ENCODE measurements at places on chromosomes 13 and 19. TPM values are rescaled to one million over a fixed set of nuclear protein-coding genes. Genes with fewer than 3 reads are reported as not detected.

The ODAD3 gene
- total RNA-seq: 0.49 TPM

The MBD3L5 gene
- total RNA-seq: not detected

The FSD1 gene
- total RNA-seq: 0.84 TPM

The NTN5 gene
- total RNA-seq: 0.96 TPM

The TMEM147 gene
- 52.2 TPM for total RNA-seq

The PINLYP gene
- total RNA-seq: 8.2 TPM

The ICAM5 gene
- total RNA-seq: 2.5 TPM

The SLC15A1 gene
- total RNA-seq: not detected

The TMEM238 gene
- 0.94 TPM for total RNA-seq

The UBL3 gene
- total RNA-seq: 29.4 TPM

The SMIM44 gene
- total RNA-seq: not detected

The LRRC25 gene
- 15.6 TPM for total RNA-seq

The MICU2 gene
- 27.5 TPM for total RNA-seq

The RINL gene
- total RNA-seq: 3.3 TPM

The GGN gene
- 3.3 TPM for total RNA-seq

The CABP5 gene
- not detected for total RNA-seq

The NANOS3 gene
- total RNA-seq: 1.0 TPM

The CEACAM4 gene
- total RNA-seq: 1.8 TPM

The OR7A5 gene
- not detected for total RNA-seq

The ZSCAN18 gene
- 58.6 TPM for total RNA-seq

The NCAN gene
- total RNA-seq: not detected

The C5AR2 gene
- 8.0 TPM for total RNA-seq

The S1PR4 gene
- total RNA-seq: 2.4 TPM

The KIR3DL2 gene
- not detected for total RNA-seq

The KCNN4 gene
- total RNA-seq: 4.3 TPM

The ZNF723 gene
- total RNA-seq: not detected

The FRY gene
- total RNA-seq: 328 TPM

The PPP1R15A gene
- 182 TPM for total RNA-seq

The RXFP2 gene
- total RNA-seq: not detected

The ZNF737 gene
- total RNA-seq: 6.9 TPM

The SERP2 gene
- total RNA-seq: 3.4 TPM

The SBSN gene
- total RNA-seq: not detected

The ZNF132 gene
- total RNA-seq: 5.4 TPM

The SPART gene
- total RNA-seq: 74.7 TPM

The TMEM59L gene
- total RNA-seq: 8.9 TPM

The FLT3LG gene
- total RNA-seq: 6.3 TPM

The XRCC1 gene
- total RNA-seq: 22.3 TPM

The ZNF99 gene
- total RNA-seq: 0.19 TPM

The DPP9 gene
- total RNA-seq: 46.1 TPM

The ZNF486 gene
- total RNA-seq: 4.1 TPM

The KLK4 gene
- not detected for total RNA-seq
